ENCODE measurements at places on chromosomes 4 and X.

DNA sequence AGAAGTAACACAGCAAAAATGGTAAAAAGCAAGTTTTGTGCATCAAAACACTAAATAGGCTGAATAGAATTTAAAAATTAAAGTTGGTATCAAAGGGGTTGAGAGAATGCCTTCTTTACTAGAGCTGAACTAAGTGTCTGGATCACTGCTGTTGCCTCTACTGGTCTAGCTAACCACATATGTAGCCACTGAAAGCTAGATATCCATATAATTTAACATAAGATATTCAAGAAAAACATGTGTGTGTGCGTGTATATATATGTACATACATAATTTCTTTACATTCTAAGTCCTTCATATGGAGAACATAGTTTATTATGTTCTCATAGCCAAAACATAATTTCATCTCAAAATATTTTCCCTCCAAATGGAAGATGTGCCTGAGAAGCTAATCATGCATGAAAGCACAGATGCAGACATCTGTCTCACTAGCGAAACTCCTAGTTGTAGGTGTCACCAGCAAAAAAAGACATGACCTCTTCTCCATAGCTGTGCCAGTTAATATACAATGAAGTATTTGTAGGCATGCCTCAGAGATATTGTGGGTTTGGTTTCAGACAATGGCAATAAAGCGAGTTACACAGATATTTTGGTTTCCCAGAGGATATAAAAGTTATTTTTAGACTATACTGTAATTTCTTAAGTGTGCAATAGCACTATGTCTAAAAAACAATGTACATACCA is 47.3 kb downstream of the PDE5A start:
- ATAC-seq: no peak

GRCh38 chr4:73442275-73442674 is 6.3 kb downstream of the AFP start:
- ATAC-seq: no peak

DNA sequence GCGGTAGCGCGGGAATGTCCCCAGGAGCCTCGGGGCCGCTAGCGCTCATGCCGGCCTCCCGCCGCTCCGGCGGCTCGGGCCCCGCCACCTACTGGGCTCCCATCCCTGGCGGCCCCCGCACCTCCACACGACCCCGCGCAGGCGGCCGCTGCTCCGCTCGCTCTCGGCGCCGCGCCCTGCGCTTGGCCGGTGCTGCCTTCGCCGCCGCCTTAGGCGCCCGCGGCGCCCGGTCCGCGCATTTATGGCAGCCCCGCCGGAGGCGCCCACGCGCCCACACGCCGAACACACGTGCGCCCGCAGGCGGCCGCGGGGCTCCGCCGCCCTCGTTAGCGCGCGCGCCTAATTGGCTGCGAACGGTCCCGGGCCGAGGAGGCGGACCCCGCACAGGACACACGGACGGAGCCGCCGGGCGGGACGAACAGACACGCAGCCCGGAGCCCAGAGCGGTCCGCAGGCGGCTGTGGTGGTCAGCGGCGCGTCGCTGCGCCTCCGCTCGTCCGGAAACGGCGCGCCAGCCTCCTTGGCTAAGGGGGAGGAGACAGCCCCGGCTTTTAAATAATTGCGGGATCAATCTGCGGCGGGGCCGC is at the start of gene NKX1-1:
TSS of gene NKX1-1 (minus strand) at position 49 of the 587 bp plus-strand sequence. CDS start at position 49, 0 bp downstream.
- ATAC-seq: no peak

DNA sequence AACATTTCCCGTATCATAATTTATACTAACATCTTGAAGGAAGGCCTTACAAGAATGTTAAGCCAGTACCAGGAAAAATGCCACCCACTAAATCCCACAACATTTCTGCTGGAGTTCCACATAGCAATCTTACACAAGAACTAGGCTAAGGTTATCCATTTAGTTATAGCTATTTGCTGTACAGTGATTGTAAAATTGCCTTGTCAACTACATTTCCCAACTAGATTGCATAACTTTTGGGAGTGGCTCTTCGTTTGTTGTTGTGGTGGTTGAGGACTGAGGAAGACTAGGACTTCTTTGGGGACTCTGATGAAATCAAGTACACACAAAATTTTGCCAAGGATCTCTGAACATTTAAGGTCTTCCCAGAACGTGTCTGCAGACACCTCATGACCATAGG is 8.0 kb downstream of the IBSP start:
- ATAC-seq: no peak

GRCh38 chrX:71536285-71536684 is 3.4 kb downstream of the OGT start:
- ATAC-seq: no peak

DNA sequence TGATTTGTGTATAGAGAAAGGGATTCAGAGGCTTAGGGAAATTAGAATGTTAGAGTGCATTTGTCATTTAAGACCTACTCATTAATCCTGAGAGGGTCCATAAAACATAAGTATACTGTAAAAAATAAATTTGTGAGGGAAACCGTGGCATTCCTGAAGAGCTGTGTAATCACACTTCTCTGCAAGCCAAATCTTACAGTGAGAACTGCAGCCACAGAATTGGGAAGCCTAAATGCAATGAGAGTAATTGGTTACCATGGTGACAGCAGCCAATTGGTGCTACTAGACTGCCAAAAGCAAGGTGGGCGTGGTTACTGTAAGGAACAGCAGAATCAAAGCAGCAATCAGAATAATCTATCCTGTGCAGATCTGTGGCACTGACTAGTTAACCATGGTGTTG is 345.2 kb upstream of the GRID2 start:
- no peak for ATAC-seq

GRCh38 chr4:186192066-186192612 is 772 bp downstream of the CYP4V2 start:
- peak; percentile 58 for ATAC-seq

DNA sequence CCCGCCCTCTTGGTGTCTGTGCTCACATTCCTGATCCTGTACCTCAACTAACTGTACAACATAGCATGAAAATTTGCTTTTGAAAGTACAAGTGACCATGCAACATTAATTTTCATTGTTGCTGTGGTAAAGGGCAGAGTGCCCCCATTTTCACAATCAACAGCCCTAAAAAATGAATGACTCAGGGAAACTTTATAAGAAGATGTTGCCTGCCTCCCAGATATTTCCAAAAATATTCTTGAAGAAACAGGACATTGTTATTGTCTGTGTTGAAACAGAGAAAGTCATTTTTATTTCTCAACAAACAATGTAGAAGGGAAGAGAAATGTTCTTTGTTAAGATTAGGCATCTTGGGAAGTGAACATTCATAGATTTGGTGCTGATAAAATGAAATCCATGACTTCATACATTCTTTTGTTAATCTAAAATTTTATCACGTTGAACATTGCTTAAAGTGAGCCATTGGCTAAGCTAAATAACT is 113.9 kb upstream of the ANXA3 start:
- no peak for ATAC-seq

DNA sequence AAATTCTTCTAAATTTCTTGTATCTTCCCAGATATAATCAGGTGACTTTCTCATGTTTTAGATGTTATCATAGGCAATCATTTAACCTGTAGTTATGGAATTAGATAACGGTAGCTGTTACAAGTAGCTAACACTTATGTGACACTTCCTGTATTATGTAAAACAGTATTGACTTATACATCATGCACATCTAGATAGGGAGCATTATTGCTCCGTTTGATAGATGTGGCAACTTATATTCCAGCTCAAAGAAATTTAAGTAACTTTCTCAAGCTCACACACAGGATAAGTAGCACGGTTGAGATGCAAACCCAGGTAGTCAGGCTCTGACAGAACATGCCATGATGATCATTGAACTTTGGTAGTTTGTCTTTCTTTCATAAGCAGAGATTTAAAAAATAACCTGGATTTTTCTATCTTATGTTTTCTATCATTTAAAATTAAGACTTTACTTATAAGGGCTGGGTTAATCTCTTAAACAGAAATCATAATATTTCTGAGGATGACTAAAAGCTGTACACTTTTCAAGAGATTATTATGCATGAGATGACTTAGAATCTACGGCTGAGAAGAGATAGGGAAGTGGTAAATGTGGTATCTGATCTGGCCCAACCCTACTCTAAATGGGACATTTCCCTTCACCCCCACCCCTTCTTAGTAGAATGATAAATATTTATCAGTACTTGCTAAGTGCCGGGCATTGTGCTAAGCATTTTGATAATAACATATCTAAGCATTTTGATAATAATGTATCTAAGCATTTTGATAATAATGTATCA is 69.1 kb upstream of the HPGD start:
- ATAC-seq: no peak

DNA sequence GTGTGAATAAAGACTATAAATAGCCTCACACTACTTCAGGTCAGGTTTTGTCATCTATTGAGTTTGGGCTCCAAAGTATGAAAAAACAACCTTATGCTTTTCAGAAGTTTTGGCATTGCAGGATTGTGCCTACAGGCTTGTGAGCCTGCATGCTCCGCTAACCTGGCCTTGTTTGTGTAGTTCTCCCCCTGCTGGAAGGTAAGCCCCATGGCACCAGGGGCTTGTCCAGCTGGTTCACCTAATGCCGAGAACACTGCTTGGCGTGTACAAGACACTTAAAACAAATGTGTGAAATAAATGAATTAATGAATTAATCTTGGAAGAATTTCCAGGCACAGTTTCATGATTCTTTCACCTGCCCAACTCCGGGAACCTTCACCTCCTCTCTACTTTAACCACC is 1.8 kb upstream of the HSD17B10 start:
- peak; percentile 77 for ATAC-seq

DNA sequence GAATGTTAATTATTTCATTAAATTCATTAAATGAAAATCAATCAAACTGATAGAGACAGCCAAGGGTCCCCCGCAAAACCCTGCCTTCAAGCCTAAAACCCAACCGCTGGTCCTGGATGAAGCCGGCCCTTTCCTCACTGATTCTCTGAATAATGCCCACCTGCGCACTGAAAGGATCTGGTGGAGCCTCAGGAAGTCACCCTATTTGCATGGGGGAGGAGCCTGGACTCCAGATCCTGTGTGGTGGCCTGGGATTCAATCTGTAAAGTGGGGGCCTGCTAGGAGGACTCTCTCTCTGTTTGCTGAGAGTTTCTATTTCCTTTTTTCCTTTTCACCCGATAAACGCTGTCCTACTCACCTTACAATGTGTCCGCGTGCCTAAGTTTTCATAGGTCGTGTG is 97.9 kb upstream of the ADAMTS3 start:
- ATAC-seq: no peak

DNA sequence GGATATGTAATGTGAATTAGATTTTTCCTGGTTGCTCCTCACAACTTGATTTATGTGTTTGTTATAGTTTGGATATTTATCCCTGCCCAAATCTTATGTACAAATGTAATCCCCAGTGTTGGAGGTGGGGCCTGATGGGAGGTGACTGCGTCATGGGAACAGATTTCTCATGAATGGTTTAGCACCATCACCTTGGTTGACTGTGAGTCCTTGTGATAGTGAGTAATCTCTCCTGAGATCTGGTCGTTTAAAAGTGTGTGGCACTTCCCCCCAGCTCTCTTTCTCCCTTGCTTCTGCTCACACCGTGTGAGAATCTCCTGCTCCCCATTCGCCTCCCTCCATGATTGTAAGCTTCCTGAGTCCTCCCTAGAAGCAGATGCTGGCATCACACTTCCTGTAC is 2.2 kb downstream of the MID2 start:
- no peak for ATAC-seq

DNA sequence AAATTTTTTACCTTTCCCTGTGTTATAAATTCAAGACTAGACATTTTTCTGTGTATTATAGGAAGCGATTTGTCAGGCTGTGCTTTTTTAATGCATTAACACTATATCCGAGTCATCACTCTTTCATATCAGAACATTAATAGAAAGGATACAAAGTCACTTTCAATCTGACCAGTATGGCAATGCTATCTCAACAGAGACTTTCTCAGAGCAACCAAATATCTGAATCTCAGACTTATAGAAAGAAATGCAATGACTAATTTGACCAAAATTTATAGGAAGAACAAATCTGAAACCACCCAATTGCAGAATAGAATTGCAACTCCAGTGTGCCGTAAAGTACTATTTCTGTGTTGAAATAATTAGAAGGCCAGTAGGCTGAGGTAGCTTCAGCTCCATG is 473 bp upstream of the TKTL2 start:
- no peak for ATAC-seq

DNA sequence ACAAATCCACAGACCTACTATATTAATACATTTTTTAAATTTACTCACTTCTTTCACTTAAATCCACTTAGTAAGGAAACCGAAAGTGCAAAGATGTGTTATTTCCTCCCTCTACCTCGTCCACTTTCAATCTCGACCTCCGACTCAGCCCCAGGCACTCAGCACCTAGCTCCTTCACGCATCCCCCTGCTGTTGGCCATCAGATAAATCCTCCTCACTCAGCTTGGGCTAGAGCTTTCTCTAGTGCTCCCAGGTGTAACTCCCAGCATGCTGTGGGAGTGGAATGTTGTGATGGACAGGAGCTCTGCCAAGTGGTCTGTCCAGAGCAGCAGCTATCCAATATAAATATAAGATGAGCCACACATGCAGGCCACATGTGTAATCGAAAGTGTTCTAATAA is 26.7 kb upstream of the TEC start:
- ATAC-seq: no peak

DNA sequence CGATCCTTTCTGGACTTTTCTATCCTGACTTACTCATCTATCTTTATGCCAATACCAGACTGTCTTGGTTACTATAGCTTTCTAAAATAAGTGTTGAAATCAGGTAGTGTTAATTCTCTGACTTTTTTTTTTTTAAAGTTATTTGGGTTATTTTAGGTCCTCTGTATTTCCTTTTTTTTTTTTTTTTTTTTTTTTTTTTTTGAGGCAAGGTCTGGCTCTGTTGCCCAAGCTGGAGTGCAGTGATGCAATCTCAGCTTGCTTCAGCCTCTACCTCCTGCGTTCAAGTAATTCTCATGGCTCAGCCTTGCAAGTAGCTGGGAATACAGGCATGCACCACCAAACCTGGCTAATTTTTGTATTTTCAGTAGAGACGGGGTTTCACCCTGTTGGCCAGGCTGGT is 2.8 kb upstream of the NELFA start:
- ATAC-seq: no peak

- ATAC-seq: no peak
Measured at GRCh38 chr4:177320721-177321120, 11.0 kb downstream of the NEIL3 start.

DNA sequence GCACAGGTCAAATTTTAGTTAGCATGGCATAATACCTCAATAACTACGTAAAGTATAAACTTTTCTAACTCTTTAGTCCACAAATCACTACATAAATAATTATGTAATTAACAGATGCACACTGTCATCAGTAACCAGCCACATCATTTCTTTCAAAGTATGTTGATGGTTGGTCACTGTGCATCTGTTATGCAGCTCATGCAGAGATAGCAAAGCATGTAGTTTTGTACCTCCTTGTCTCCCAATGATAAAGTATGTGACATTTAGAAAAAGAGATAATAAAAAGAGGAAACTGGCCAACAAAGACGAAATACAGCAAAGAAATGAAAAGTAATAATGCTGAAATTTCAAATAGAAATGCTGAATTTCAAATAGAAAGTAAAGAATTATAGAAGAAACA is 2.9 kb downstream of the LAMTOR3 start:
- no peak for ATAC-seq

DNA sequence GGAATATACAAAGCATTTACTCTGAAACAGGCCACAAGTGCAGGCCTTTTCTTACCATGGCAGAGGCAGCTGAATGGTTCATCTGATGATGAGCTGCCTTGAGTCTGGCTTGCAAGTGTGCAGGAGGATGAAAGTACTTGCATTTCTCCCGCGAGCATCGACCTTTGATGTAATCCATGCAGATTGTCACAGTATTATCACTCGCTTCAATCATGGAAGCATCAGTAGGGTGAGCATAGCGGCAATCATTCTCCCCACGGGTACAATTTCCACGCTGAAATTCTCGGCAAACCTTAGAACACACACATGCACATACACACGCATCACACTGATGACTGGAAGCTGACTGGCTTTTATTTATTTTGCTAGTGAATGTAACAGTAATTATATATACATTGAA is 98.0 kb downstream of the MBNL3 start:
- ATAC-seq: no peak

Data from SK-N-SH treated with all-trans-retinoic acid at 6 μM for 48 hours (cell line).